ENCODE measurements at places on chromosomes 4 and X. TPM values are rescaled to one million over a fixed set of nuclear protein-coding genes. Genes with fewer than 3 reads are reported as not detected.

GRCh38 chr4:40255393-40256281 lies 58.8 kb downstream of the RHOH start:
- DNase-seq, result no peak

GRCh38 chr4:83191026-83191425 lies 76.5 kb upstream of the PLAC8 start:
- no peak for DNase-seq

- DNase-seq, result no peak
These were observed 96.6 kb downstream of the ADRA2C start for GRCh38 chr4:3862640-3863420.

DNA sequence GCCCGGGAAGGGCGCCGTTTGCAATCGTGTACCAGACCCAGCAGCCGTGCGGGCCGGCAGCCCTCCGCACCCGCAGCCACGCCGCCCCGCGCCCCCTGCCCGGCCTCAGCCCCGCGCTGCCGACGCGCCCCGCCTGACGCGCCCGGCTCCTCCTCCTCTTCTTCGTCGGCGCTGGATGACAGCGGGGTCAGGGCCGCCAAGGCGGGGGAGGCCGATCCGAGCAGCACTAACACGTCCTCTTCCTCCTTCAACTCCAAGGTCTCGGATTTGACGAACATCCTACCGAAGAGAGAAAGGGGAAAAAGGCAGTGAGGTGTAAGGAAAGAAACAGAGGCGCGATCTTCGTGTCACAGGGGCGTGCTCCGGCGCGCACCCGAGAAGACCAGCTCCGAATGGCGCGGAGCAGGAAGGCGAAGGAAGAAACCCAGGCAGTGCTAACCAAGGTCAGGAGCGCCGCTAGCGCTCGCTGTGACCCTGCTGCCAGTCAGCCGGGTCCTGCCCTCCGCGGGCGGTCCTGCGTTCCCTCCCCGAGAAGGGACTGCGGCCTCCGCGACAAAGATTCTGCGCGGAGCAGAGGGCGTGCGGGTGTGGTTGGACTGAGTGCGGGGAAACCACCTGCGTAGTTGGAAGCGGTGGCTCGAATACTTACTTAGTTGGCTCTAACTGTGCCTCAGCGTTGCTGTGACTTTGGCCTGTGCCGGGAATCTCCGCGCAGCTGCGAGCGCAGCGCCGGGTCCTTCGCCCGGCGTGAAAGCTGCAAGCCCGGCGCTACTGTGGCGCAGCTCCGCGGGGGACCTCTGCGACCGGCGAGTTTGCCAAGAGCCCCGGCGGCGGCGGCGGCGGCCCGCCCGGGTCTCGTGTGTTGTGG lies 548 bp downstream of the NEUROG2 start:
- DNase-seq, result no peak

DNA sequence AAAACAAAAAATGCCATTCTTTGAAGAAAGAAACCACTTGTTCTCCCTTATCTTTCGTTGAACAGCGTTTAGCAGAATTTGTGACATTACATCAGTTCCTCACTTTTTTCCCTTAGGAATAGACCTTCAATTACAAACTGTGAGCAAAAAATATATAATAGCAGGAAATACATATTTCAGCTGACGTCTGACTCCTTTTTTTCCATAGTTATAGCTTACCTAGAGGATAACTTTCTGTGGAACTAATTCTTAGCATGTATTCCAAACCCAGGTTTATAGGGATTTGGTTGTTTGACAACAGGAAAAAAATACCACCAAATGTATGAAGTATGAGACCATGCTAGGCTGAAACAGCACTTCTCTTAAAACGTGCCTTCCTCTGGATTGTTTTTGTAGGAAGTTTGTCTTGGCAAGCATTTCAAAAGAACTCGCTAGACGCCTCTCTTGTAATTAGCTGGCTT lies 2.0 kb upstream of the LIMCH1 start:
- DNase-seq, result no peak

DNA sequence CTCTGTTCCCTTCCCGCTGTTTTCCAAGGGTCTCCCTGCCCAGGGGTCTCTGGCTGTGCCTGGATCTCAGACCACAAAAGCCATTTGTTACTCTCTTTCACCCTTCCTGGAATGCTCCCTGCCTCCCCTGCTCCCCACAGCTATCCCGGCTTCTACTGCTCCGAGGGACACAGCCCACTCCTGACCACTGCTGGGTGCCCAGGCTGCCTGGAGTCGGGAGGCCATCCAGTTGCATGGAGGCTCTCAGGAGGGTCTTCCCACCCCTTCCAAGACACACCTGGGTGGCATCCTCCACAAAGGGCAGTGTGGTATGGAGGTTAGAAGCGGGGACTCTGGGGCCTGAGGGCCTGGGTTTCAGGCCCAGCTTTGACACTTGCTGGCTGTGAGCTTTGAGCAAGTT lies 101.1 kb downstream of the PPP2R2C start:
- no peak for DNase-seq

DNA sequence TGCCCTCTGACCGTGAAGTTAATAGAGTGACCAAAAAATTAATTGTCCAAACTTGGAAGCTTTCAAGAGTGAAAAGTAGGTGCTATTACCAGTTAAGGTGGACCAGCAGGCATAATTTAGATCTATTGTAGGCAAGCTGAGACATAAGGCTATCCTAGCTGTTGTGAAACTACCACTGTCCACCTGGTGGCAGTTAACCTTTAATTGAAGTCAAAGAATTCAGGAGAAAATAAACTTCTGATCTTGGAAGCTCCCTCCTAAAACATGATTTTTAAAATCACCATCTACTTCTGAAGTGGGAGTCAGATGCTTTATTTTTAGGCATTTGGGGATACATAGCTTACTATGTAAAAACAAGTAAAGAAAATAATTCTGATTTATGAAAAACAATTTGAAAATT lies 636.3 kb upstream of the HTR2C start:
- DNase-seq, result no peak

DNA sequence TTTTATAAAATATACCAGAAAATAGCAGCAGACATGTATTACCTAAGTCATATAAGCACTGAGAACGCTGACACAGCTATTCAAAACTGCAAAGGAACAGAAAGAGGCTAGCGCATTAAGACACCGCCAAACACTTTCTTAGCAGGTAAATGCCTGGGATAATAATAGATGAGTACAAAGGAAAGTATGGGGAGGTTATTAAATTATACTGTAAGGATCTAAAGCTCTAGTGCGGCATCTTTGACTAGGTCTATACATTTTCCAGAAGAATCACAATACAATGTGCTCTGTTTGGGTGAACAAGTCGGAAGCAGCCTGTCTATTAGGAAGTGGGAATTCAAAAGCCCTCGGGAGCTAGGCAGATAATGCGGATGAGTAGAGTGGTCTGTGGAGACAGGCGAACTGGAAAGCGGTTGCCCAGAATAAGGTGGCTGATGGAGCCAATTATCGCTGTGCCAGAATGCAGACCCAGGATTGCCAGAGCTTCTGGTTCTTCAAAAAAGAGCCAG lies 443.6 kb upstream of the TENM3 start:
- no peak for DNase-seq

- no peak for DNase-seq
These were observed 142.0 kb downstream of the RTL3 start for GRCh38 chrX:78517124-78517523.

- DNase-seq, result peak; percentile 47
These were observed 446 bp upstream of the UBE2A start for GRCh38 chrX:119573840-119574393.

The POU4F2 gene
- total RNA-seq, result not detected

The G3BP2 gene
- 123 TPM for total RNA-seq
